Testis (tissue), 5 donors: ENCODE measurements at places on chromosomes 12 and 14. TPM values are rescaled to one million over a fixed set of nuclear protein-coding genes. Genes with fewer than 3 reads are reported as not detected.

Gene NANOG
- total RNA-seq: 0.50 TPM

Gene OVCH1
- total RNA-seq: 3.0 TPM

Gene KRT6C
- total RNA-seq: 0.16 TPM

Gene CARMIL3
- total RNA-seq: 7.7 TPM

Gene SVOP
- 0.31 TPM for total RNA-seq

Gene PLCZ1
- total RNA-seq: 52.5 TPM

Gene CCDC196
- 70.8 TPM for total RNA-seq

Gene LBHD2
- 5.6 TPM for total RNA-seq

Gene SLCO1C1
- total RNA-seq: 1.1 TPM

Gene MAPKAPK5
- total RNA-seq: 77.8 TPM

Gene FCF1
- 30.9 TPM for total RNA-seq

Gene RAN
- total RNA-seq: 289 TPM

Gene RPAP3
- total RNA-seq: 25.0 TPM

Gene BCL7A
- 11.1 TPM for total RNA-seq

Gene RPL36AL
- total RNA-seq: 114 TPM

Gene ZNF384
- total RNA-seq: 78.5 TPM

Gene FGD6
- 13.1 TPM for total RNA-seq

Gene CLEC9A
- 5.4 TPM for total RNA-seq

Gene TCP11L2
- total RNA-seq: 33.9 TPM

Gene PLEK2
- 4.2 TPM for total RNA-seq

Gene RIPK3
- total RNA-seq: 11.3 TPM

Gene OR6C76
- not detected for total RNA-seq

Gene GARIN6
- 53.2 TPM for total RNA-seq

Gene EGLN3
- 3.0 TPM for total RNA-seq

Gene SLC25A47
- 0.37 TPM for total RNA-seq

Gene FOXG1
- 4.5 TPM for total RNA-seq
